ENCODE measurements at places on chromosomes 13 and 19. TPM values are rescaled to one million over a fixed set of nuclear protein-coding genes. Genes with fewer than 3 reads are reported as not detected.

- DNase-seq = no peak
These were observed 583 bp downstream of the CCDC61 start for GRCh38 chr19:45995715-45996385.

GRCh38 chr13:75704194-75704926, 68.2 kb downstream of the LMO7 start:
- DNase-seq = no peak

DNA sequence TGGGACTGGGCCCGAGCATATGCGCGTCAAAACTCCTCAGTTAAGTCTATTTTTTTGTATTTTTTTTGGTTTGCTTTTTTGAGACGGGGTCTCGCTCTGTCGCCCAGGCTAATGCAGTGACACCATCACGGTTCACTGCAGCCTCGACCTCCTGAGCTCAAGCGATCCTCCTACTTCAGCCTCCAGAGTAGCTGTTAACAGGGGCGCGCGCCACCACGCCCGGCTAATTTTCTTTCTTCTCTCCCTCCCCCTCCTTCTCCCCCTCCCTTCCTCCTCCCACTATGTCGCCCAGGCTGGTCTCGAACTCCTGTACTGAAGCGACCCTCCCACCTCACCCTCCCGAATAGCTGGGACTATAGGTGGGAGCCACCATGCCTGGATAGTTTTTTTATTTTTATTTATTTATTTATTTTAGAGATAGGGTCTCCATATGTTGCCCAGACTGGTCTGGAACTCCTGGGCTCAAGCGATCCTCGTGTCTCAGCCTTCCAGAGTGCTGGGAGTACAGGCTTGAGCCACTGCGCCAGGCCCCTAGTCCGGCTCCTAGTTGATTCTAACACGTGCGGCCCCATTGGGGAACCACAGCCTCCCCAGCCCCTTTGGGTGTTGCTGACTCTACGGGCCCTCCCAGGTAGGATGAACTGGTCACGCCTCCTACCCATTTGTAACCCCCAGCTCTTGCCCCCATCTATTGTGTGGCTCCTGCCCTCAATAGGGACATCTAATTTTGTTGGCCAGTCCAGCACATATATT, 806 bp upstream of the ZNF837 start:
- DNase-seq = no peak

GRCh38 chr13:112892426-112893206, 76.4 kb upstream of the MCF2L start:
- no peak for DNase-seq

Gene WDR62
- not detected for total RNA-seq

DNA sequence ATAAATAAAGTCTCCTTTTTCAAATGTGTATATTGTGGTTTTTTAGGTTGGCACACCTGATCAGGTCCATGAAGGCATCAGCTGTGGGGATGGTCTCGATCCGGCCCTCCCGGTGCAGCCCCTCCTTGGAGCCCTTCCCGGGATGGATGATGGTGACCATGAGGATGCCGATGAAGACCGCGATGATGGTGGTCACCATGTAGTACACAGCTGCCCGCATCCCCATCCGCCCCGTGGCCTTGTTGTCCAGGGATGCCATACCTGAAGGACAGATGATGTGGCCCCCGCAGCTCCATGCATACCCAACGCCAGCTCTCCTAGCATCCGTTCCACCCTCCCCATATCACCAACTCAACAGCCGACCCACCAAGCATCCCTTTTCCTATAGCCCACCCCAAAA, 11.4 kb downstream of the SLC1A6 start:
- DNase-seq = no peak

GRCh38 chr13:49063497-49063896, 87.8 kb downstream of the FNDC3A start:
- DNase-seq = no peak

Gene TYROBP
- 145 TPM for total RNA-seq

GRCh38 chr13:41962994-41963393, 2.1 kb upstream of the VWA8 start:
- no peak for DNase-seq

Gene CYP2A6
- not detected for total RNA-seq

- DNase-seq = no peak
These were observed 1.2 kb downstream of the CNN2 start for GRCh38 chr19:1027650-1028061.

GRCh38 chr19:53057904-53058580, 13.5 kb downstream of the ERVV-2 start:
- DNase-seq = no peak

- DNase-seq = no peak
These were observed 1.2 kb upstream of the DMWD start for GRCh38 chr19:45793876-45794275.

- DNase-seq = no peak
These were observed 313.3 kb downstream of the DCLK1 start for GRCh38 chr13:35817642-35818607.

Gene ZNF134
- 24.0 TPM for total RNA-seq

Measured in esophagus muscularis mucosa (tissue), 4 donors.